ENCODE measurements at places on chromosomes 7 and 10.

- DNase-seq = no peak
These were observed 155.4 kb downstream of the ADK start for GRCh38 chr10:74306227-74306982.

DNA sequence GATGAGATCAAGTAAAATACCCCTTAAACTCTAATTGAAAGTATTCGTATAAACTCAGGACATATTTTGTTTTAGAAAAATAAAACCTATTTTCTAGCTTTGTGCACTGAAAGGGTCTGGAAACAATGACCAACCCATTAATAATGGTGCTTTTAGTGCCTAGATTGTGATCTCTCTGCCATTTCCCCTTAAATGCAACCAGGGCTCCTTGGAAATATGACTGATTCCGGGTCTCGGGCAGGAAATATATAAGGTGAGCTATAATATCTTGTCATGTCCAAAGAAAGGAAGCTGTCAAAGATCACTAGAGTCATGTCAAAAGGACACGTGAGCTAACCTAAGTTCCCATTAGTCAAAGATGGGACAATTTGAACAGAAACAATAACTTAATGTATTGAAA lies 12.4 kb upstream of the ADAM12 start:
- no peak for DNase-seq

DNA sequence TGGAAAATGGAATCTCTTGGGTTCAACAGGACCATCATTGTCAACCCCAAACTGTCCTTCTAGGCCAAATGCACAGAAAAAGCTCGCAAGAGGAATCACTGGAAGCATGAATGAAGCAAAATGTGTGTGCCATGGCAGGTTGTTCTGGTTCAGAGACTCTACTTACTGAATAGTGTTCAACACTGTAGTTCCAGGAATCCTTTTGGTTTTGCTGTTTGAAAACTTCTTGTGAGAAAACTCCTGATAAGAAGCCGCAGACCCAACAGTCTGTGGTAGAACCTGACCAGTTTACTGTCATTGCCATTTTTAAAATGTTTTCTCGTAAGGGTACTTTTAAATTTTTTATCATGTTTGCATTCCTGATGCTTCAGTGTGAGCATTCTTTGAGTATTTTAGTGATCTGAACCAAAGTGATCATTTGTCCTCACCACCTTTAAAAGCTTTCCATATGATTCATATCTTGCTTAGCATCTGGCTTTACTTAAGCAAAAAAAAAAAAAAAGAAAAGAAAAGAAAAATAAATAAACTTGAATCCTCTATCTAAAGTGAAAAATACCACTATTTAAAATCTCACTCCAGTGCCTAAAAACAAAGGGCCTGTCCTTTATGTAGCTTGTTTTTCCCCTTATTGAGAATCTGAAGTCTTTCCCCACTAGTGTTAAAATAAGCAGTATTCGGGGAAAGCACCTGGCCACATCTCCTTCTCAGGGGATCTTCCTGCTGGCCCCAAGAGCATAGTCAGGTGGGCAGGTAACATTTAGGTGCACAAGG lies 92.4 kb downstream of the WNT2 start:
- DNase-seq = no peak

DNA sequence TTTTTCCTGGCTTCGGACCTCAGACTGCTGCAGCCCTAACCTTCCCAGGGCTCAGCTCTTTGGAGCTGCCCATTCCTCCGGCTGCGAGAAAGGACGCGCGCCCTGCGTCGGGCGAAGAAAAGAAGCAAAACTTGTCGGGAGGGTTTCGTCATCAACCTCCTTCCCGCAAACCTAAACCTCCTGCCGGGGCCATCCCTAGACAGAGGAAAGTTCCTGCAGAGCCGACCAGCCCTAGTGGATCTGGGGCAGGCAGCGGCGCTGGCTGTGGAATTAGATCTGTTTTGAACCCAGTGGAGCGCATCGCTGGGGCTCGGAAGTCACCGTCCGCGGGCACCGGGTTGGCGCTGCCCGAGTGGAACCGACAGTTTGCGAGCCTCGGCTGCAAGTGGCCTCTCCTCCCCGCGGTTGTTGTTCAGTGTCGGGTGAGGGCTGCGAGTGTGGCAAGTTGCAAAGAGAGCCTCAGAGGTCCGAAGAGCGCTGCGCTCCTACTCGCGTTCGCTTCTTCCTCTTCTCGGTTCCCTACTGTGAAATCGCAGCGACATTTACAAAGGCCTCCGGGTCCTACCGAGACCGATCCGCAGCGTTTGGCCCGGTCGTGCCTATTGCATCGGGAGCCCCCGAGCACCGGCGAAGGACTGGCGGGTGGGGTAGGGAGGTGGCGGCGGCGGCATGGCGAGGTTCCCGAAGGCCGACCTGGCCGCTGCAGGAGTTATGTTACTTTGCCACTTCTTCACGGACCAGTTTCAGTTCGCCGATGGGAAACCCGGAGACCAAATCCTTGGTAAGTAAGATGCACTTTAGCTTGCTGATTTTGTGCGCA lies at the start of gene PLXDC2:
Gene PLXDC2, plus strand, starts transcription at position 22 of the 820 bp plus-strand sequence.
- no peak for DNase-seq

DNA sequence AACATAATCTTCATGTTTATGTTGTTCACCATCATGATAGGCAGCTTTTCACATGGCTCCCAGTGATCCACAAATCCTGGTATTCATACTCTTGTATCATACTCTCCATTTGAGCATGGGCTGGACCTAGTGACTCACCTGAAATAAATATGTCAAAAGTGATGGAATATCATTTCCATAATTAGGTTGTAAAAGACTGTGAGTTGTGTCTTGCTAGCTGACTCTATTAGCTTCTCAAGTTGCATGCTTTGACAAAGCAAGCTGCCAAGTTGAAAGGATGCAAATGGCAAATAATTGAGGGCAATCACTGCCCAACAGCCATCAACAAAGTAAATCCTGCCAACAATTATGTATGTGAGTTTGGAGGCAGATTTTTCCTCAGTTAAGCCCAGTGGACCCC lies 300.4 kb downstream of the AHR start:
- DNase-seq = no peak

GRCh38 chr10:37619336-37619735 lies 238.1 kb downstream of the ZNF248 start:
- DNase-seq = no peak

- peak; percentile 50 for DNase-seq
These were observed 132.0 kb downstream of the PRKAG2 start for GRCh38 chr7:151744656-151745638.

GRCh38 chr7:33882040-33882837 lies 23.1 kb upstream of the BMPER start:
- no peak for DNase-seq

DNA sequence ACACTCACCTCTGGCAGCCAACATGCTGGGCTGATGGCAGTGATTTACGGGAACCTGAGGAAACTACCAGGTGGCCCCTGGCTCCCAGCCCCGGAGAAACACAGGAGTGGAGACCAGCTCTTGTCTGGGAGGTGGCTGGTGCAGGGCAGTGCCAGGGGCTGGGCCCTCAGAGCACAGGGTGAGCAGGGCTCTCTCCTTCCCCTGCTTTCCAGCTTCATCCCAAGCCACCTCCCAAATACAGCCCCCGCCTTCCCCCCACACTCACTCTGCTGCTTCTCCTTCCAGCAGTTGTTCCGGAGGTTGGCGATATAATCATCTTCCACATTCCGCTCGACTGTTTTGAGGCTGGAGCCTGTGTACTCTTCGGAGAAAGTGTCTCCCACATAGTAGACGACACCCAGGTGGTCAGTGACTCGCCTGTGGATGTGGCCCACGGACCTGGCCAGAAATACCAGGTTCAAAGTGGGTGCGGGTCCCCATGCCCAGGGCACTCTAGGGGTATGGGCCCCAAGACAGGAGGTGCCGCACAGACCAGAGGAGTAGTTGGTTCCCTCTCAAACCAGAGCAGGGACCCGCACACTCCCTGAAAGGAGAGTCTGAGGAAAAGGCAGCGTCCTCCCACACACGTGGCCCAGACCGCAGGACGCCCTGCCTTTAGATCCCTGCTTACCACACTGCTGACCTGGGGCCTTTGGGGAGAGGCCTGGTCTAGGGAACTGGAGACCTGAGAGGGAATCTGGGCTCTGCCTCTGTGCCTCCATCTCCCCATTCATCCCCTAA lies 18.3 kb downstream of the DNAJB12 start:
- no peak for DNase-seq

Measured in NCI-H2029 (cell line).